ENCODE measurements at places on chromosomes 4 and X.

DNA sequence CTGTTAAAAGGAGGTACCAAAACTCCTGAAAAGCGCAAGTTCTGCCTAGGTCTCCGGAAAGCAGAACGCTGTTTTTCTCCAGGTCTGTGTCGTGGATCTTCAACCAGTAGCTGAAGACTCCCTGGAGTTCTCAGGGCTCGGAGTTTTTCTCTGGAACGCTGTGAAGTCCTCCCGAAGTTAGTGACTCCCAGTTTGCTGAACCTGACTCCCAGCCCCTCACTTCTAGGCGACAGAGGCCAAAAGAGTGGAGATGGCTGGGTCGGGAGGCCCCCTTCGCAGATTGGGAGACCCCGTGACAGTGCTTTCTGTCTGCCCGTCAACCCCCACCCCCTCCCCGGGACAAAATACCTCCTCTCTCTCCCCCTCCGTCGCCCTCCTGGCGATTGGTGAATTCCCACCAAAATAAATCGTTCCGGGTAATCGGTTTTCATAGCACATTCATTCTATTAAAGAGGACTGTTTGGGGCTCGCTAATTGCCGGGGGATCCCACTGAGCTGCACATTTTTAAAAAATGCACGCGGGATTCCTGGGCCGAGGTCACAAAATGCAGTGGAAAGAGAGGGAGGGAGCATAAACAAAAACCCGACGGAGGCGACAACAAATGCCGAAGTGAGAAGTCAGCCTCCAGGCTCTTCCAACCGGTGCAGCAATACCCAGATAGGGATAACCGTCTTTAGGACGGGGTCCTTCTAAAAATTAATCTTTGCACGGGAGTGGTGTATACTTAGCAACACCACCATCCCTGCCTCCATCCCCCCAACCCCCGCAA, 4.0 kb upstream of the MSX1 start:
- no peak for DNase-seq

DNA sequence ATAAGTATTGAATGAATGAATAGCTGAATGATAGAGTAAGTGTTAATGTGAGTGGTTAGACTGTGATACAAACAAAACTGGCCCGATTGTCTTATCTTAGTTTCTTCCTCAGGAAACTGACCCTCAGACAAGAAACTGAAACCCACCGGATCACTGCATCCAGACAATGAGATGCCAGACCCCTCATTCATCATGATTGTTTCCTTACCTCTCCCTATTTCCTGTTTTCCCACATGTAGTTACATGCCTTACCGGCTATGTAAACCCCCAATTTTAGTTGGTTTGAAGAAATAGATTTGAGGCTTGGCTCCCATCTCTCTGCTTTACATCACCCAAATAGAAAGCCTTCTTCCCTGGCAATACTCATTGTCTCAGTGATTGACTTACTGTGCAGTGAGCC, 218.9 kb upstream of the PPP1R2C start:
- no peak for DNase-seq

DNA sequence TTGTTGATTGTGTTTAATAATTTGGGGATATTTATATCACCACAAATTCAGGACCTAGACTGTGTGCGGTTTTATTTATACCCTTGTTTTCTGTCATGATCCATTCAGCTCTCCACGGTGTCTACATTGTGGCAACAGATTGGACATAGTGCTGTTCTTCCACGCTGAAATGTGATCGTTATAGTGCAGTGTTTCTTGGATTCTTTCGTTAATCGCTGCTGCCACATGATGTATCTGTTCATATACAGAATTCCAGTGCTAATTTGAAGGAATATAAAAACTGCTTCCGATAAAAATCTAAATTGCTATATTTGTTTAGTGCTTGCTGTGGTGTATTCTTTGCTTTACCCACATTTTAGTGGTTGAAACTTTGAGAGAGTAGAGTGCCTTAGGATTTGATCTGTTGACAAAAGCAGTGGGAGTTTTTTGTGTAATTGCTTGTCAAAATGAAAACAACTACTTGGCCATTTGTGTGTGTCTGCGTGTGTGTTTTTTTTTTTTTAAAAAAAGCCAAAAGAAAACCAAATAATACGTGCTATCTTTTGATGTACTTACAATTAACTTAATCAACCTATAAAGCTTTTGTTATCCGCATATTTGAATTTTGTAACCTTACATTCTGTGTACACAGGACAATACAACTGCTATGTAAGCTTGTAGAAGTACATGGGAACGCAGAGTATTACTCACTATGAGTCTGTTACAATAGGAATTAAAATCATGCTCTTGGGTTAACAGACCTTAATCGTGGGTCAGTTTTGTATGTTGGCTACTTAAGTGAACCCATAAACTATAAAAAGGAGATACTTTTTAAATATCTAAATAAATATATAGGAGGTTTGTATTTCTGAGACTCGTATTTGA, 353.3 kb downstream of the ARHGAP24 start:
- no peak for DNase-seq

- DNase-seq: no peak
Observed at GRCh38 chr4:101695176-101695575, 95.4 kb upstream of the BANK1 start.

GRCh38 chr4:119233750-119234149, 21.2 kb downstream of the USP53 start:
- no peak for DNase-seq

DNA sequence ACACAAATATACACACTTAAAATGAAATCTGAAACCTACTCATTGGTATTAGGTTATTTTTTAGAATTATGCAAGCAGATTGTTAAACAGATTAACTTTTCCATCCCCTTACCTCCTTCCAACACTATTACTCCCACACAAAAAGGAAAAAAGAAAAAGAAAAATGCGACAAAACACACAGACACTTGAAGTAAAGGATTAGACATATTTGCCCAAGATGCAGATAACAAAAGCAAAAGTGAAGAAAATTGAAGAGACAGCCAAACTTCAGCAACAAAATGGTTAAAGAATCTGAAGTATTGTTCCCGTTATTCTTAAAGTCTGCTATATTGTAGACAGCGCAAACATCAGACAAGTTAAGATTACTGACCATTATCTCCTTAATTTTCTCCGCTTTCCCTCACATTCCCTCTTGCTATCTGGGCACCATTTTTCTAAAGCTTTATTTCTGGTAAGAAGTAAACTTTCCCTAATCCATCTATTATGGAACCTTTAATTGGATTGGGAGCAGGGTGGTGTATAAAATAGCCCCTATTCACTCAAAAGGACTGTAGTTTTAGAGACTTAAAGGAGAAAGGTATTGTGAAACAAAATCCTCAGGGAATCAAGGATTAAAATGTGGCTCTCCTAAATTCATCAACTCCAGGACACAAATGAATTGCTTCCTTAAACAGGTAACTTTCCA, 34.7 kb upstream of the MAB21L2 start:
- DNase-seq: no peak

- DNase-seq: no peak
Observed at GRCh38 chr4:33437406-33437805, 2717.2 kb downstream of the PCDH7 start.

GRCh38 chr4:95129031-95129430, 371.3 kb downstream of the BMPR1B start:
- no peak for DNase-seq

GRCh38 chr4:57374866-57375595, 264.8 kb upstream of the IGFBP7 start:
- no peak for DNase-seq

DNA sequence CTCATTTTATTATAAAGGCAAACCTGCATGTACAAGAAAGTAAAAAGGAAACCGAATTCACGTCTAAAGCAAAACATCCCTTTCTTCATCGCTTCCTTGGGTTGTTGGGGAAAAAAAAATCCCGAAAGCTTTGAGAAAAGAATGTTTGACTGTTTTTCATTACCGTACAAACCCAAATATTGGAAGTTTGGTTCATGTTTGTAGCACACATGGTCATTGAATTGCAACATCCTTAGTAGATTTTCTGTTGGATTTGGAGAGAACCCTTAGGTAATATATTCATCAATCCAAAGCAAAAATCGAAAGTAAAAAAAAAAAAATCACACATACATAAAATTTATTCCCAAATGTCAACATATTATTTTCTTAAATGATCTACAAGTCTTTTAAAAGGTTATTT, 420.3 kb downstream of the MAPK10 start:
- no peak for DNase-seq

- DNase-seq: no peak
Observed at GRCh38 chrX:10050481-10050880, 83.3 kb downstream of the CLDN34 start.

DNA sequence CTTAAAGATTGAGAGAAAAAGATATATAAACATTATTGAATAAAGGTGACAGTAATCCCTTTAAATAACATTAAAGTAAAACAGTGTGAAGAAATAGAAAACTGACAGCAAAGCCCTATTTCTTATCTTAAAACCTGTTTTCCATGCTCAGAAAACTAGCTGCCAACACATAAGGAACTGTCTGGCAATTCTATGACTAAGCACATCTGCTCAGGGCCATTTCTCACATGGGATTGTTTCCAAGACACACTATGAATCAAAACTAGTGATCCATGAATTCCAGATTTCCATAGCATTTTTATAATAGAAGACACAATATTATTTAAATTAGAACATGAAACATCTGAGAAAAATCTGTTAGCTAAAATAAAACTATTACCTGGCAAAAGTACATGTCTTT, 113.4 kb downstream of the SCLT1 start:
- no peak for DNase-seq

Data from activated CD8-positive, alpha-beta memory T cell treated with anti-CD3 and anti-CD28 coated beads, Interleukin-2, amount 50 U/mL, for 4 hours (primary cell).